ENCODE measurements at places on chromosomes 7 and 10. TPM values are rescaled to one million over a fixed set of nuclear protein-coding genes. Genes with fewer than 3 reads are reported as not detected.

DNA sequence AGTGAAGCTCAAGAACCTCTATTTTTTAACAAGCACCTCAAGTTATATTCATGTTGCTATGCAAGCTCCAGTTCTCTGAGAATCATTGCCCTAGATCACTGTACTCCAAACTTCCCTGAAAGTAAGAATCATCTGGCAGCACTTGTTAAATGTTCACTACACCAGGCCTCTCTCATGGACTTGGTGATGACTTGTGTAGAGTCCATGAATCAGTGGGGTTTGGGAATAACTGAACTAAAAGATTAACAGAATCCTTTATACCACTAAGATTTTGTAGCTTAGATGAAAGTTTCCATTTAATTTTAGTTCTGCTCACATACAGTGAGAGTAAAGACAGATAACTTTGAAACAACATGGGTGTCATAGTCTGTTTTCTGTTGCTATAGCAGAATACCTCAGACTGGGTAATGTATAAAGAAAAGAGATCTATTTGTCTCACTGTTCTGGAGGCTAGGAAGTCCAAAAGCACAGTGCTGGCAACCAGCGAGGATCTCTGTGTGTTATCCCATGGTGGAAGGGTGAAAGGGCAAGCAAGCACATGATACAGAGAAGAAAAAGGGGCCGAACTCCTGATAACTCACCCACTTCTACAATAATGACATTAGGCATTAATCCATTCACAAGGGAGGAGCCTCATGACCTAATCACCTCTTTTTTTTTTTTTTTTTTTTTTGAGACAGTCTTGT, 27.9 kb upstream of the AOAH start:
- no peak for DNase-seq

GRCh38 chr7:114086537-114086913, 167.7 kb upstream of the PPP1R3A start:
- DNase-seq, result peak; percentile 53

DNA sequence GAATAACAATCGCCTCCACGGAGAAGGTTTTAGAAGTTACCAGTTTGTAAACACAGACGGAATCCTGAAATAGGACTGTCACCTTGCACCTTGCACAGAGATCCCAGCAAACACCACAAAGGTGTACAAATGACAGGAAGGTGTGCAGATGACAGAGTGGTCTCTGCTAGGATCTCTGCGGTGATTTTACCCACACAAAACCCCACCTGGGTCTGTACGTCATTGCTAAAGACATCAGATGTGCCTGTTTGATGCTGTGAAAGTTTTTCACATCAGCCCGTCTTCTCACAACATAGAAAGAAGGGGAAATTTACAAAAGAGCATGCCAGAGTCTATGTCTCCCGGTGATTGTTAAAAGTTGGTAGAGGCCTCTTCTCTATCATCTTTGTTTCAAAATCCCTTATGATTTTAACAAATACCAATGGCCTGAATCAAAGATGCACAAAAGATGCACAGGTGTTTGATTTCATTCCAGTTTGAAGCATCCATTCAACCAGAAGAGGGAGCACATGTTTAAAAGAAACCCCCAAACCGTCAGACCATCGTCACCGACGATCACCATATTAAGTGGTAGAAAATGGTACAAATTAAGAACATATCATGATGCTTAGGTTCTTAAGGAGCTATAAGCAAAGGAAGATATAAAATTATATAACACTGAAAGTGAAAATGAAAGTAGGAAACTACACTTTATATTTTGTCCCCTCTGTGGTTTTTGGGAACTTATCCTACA, 576.5 kb downstream of the PTPRN2 start:
- DNase-seq, result no peak

Gene MMP21
- not detected for total RNA-seq

GRCh38 chr10:73779539-73780197, 2.2 kb upstream of the CHCHD1 start:
- DNase-seq, result no peak

Gene NPSR1
- total RNA-seq, result not detected

DNA sequence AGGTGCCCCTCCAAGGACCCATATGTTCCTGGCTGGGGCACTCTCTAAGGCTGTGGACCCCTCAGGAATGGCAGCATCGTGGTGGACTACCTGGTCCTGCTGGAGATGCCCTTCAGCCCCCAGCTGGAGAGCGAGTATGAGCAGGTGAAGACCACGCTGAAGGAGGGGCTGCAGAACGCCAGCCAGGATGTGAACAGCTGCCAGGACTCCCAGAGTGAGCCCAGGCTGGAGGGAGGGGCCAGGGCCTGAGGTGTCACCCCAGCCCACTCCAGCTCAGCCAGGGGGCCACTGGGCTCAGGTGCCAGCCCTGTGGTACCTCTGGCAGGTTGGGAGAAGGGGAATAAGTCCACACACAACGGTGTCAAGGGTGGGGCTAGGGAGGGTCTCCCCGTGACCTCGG, 4.7 kb upstream of the MUC12 start:
- no peak for DNase-seq

- DNase-seq, result no peak
Observed at GRCh38 chr10:69464801-69465401, 13.6 kb downstream of the TSPAN15 start.

DNA sequence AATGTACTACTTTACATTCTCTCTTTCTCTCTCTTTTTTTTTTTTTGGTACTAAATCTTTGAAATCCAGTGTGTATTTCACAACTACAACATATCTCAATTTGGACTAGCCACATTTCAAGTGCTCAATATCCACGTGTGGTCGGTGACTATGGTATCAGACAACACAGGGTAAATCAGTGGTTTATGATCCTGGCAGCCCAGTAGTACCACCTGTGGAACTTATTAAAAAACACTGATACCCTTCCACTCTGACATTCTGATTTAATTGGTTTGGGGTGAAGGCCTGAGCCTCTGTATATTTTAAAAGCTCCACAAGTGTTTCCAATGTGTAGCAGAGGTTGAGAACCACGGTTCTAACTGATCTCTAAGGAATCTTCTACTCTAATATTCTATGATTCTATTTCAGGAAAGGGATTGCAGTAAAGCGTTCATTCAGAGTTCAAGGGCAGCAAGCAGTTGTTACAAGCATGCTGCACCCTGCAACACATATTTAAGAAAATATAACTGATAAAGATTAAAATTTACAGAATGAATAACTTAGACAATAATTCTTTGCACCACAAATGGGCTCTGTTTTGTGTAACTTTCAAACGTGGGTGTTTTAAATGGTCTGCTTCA, 5.1 kb downstream of the CREB5 start:
- no peak for DNase-seq

Gene DENND2A
- 0.75 TPM for total RNA-seq

Gene EIF5AL1
- 0.24 TPM for total RNA-seq
